ENCODE measurements at places on chromosomes 3 and 15.

- no peak for DNase-seq
Observed at GRCh38 chr3:64122476-64122875, 99.2 kb upstream of the PSMD6 start.

GRCh38 chr3:184725176-184725719 is 13.4 kb upstream of the MAGEF1 start:
- DNase-seq: no peak

DNA sequence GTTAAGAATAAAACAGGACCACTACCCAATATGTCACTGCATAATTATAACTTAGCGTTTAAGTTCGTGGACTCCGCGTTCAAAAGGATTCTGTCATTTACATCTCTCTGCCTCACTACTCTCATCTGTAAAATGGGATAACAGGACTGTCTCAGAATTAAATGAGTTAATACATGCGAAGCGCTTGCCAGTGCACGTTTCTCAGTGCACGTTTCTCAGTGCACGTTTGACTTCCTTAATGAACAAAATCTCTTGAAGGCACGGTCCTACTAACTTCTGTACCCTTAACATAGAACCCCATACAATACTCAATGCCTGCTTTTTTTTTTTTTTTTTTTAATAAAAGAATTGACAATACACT is 499 bp downstream of the RABL3 start:
- no peak for DNase-seq

- no peak for DNase-seq
Observed at GRCh38 chr3:105791919-105792786, 76.7 kb downstream of the CBLB start.

- DNase-seq: no peak
Observed at GRCh38 chr15:73884159-73884558, 10.8 kb downstream of the TBC1D21 start.

DNA sequence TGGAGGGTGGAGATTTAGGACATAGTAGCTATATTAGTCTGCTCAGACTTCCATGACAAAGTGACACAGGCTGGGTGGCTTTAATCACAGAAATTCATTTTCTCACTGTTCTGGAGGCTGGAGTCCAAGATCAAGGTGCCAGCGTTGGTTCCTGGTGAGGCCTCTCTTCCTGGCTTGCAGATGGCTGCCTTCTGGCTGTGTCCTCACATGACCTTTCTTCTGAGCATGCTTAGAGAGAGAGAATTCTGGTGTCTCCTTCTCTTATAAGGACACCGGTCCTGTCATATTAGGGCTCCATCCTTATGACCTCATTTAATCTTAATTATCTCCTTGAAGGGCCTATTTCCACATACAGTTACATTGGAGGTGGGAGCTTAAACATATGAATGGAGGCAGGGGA is 14.9 kb upstream of the SHC4 start:
- no peak for DNase-seq

- no peak for DNase-seq
Observed at GRCh38 chr3:111414531-111414930, 127.5 kb upstream of the CD96 start.

DNA sequence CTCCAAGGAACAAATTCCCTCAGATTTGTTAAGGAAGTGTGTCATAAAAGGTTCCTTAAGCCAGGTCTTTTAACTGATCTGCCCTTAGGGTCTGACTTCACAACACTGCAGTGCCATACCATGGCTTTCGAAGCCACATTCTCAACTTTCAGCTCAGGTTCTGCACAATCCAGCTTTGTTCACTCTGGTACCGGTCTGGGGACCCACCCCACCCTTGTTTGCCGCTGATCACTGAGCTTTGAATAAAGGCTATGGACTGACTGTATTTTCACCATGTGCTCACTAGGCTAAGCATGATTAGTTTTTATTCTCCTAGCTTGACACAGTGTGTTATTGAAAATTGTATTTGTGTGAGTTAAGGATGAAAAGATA is 15.9 kb downstream of the SNX1 start:
- DNase-seq: no peak

- no peak for DNase-seq
Observed at GRCh38 chr3:64728428-64728827, 40.6 kb upstream of the ADAMTS9 start.

DNA sequence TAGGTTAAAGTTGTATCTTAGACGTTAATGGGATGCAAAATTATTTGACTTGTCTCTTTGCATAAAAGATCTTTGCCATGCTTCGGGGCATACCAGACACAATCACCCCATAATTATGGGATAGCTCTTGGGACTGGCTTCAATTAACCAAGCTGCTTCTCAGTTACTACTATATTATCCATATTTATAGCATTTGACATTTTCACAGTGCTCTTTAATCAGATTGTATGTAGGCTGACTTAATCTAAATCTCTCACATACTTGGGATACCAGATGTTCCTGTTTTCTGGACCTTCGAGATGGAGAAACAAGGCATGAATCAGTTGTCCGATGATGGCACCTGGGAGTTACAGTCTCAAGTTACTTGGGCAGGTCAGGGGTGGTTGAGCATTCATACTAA is 27.2 kb upstream of the ABHD17C start:
- DNase-seq: no peak

- DNase-seq: no peak
Observed at GRCh38 chr3:87227835-87228144, 681 bp downstream of the CHMP2B start.

DNA sequence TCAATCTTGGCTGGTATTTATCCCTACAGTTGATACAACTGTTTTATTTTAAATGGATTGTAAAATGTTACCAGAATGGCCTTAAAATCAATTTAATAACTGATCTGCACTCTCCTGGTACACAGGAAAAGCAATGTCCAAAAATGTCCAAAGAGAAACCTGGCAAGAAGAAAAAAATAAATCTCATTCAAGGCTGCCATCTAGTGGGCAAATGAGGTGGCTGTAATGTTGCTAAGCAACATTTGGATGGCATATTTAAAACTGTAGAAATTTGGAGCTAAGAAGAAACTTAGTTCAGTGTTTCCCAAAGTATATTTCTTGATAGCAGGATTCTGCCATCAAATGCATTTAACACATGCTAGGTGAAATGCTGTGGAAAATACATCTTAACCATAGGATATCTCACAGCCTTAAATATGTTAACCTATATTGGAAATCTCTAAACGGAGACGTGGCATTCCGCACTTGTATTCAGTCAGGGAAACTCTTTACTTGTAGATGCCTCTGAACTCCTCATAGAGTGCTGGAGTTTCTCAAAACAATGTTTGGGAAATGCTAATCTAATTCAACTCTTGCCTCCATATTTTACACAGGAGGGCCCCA is 216.8 kb downstream of the ERC2 start:
- DNase-seq: peak; percentile 55

DNA sequence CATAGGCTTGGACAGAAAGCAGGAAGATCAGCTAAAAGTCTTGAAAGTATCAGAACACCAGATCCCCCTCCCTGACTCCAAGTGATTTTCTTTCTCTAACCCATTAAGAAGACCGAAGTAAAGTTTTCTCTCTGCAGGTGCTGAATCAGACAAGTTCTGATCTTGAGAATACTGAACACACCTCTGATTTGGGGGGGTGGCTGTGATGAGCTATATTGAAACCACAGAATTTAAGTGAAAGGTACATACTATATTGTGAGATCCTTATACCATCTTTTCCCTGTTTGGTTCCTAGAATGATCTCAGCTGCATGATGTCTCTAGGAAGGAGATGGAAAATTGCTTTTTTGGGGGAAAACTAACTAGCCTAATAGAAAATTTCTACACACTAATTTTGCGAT is 196.0 kb downstream of the DIPK2A start:
- DNase-seq: no peak

DNA sequence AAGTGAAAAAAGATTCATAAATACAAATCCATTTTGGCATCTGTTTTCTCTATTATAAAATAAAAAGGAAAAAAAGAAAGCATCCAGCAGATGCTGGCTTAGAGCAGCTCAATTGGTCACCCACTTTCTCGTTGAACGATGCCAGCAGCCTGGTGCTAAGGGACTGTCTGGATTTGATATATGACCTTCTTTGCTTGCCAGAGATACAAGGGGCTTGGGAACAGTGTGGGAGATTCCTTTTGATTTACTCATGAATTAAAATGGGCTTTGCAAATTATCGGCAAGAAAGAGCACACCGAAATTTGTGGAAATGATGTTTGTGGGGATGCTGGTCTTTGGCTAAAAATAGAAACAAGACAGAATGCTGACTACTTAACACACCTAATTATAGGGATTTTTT is 210.3 kb upstream of the STT3B start:
- DNase-seq: no peak

- DNase-seq: no peak
Observed at GRCh38 chr3:31754575-31755278, 222.0 kb downstream of the STT3B start.

DNA sequence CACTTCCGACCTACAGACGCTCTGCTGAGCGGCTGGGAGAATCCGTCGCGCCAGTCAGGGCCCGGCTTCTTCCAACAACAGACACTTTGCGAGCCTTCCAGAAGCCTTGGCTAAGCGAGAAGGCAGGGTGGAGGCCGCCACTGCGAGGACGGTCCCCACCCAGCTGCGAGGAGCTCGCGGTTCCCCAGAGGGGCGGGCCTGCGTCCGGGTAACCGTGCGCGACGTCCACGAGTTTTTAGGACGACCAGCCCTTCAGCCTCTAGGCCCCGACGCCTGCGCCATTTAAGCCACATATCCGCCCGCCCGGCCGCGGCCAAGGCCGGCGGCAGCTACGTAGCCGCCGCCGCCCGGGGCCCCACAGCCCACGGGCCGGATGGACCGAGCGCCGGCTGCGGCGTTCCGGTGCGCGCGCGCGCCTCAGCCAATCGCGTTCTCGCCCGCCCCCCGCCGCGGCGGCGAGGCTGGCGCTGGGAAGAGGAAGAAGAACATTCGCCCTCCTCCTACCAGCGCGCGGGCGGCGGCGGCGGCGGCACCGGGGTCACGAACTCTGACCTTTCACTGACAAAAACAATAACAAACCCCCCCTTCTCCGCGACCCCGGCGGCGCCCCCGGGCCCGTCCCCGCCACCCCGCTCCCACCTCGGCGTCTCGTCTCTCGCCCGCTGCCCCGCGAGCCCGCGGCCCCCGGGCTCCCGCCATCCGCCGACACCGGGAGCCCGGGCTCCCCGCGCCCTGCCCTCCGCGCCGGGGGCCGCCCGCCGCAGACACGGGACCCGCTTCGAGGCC is at the start of gene NR2C2:
NR2C2 (plus strand) TSS at position 484 of the 786 bp plus-strand sequence. CDS start 56,332 bp downstream, outside the sequence.
- DNase-seq: peak; percentile 36

DNA sequence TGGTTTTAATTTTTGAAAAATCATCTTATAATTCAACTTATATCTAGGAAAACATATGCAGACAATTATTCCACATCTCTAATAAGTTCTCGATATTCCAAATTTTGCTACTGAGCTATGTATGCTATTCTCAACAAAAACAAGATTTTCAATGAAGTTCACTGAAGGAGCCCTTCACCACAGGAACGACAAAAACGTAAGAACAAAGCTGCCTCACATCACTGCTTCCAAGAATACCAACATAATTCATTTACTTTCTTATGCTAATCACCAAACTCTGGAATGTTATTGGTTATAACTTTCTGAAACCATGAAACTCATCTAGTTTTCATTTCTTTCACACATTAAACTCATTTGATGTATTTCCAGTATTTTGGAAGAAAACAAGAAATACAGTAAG is 49.7 kb downstream of the GNB4 start:
- DNase-seq: no peak

- no peak for DNase-seq
Observed at GRCh38 chr3:108494906-108495531, 15.4 kb downstream of the MYH15 start.

DNA sequence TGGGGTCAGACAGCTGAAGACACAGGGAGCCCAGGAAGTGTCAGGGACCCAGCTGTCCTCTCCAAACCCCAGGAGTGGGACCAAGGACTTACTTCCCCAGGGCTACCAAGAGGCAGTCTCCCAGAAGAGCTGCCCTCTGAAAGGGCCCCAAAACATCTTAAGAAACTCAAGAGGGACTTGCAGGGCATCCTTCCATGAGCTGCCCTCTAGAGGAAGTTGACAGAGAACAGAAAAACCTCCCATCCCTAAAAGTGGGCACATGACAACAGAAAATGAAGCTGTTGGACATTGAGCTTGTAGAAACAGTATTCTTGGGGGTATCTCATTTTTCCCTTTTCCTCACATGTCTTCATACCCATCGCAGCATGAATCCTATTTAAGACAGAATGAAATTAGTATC is 58.9 kb downstream of the MECOM start:
- DNase-seq: no peak

- no peak for DNase-seq
Observed at GRCh38 chr3:81743096-81744025, 18.1 kb downstream of the GBE1 start.

DNA sequence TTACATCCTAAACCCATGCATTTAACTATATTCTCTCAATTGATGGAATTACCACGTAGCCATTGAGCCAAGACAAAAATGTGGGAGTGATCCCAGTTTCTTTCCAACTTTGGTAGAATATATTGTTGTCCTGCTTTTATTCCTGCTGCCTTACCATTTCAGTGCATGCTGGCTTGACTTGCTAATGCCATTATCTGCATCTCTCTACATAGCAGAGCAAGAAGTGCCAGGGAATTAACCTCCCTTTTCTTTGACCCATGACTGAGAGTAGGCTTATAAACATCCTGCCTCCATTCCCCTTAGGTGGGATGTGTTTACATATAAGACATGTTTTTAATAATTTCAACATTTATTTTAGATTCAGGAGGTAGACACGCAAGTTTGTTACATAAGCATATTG is 1153.4 kb downstream of the IGSF11 start:
- DNase-seq: no peak

GRCh38 chr15:35308802-35309201 is 223.7 kb upstream of the NANOGP8 start:
- DNase-seq: no peak

GRCh38 chr3:149891621-149892020 is 78.6 kb downstream of the RNF13 start:
- DNase-seq: no peak

GRCh38 chr3:106288781-106289180 is 420.0 kb upstream of the CBLB start:
- no peak for DNase-seq

DNA sequence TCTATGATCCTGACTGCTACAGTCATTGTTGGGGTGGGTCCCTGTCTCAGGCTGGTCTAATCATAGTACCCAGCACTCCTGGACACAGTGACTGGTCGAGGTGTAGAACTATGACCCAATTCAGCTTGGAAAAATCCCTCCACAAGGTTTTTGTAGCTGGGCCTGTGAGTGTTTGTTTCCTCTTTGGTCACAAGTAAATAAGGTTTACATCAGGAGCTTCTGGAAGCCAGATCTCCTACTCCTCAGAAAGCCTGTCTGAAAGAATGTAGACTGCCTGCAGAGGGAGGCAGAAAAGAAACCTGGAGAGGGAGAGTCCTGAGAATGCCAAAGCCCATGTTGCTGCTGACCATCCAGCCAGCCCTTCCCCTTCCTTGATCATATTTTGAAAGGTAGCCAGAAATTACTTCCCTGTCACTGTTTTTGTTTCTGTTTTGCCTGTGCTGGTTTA is 123.2 kb downstream of the RAP2B start:
- no peak for DNase-seq

GRCh38 chr3:56837196-56837955 is 35.6 kb upstream of the ARHGEF3 start:
- DNase-seq: peak; percentile 45

- DNase-seq: no peak
Observed at GRCh38 chr3:11307830-11308432, 35.7 kb downstream of the ATG7 start.

GRCh38 chr15:95429345-95429744 is 901.2 kb upstream of the NR2F2 start:
- no peak for DNase-seq

Measured in left renal pelvis (tissue), 4 donors.